ENCODE measurements at places on chromosomes 16 and 17.

DNA sequence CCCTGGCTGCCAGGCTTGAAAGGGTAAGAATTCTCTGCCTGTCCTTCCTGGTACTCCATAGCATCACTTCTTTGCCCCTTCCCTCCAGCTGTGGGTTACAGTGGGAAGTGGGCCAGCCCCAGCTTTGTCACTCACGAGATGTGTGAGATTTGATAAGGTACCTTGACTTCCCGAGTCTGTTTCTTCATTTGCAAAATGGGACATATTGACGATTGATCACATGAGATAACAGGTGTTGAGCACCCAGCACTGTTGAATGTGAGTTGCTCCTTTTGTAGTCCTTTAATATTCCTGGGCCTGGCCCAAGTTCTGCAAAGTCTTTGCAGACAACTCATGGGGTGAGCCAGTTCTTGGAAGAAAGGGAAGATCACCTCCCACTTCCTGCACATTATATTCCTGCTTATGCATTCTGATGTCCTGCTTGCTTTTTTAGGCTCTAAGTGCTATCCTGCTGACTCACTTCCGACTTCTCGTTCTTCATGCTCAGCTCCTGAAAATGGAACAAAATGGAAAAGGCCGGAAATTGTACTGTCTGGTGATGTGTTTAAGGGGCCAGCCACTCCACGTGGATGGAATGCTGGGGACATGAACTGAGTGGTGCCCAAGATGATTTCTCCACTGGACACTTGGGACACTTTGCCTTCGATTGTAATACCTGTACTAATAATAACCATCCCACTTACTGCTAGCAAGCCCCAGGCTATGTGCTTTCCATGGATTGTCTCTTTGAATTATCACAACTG, 8.3 kb upstream of the NLK start:
- peak; percentile 74 for DNase-seq

DNA sequence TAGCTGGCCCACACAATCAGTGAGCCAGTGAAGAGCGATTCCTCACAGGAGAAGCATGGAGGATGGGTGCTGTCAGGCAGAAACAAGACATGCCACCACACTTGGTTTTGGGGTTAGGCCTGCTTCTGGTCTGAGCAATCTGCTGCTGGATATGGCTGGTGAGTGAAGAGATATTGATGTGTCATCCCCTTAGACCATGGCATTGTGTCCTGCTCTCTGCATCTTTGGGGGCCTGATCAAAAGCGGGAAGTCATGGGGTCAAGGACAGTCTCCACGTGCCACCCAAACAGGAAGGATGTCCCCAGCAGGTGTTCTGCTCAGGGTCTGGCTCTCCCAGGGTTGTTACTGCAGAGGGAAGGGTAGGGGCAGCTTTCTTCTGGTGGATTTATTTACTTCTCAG, 140.7 kb downstream of the PRKCB start:
- no peak for DNase-seq

GRCh38 chr17:82245134-82246039, 16.5 kb downstream of the SLC16A3 start:
- DNase-seq, result no peak

DNA sequence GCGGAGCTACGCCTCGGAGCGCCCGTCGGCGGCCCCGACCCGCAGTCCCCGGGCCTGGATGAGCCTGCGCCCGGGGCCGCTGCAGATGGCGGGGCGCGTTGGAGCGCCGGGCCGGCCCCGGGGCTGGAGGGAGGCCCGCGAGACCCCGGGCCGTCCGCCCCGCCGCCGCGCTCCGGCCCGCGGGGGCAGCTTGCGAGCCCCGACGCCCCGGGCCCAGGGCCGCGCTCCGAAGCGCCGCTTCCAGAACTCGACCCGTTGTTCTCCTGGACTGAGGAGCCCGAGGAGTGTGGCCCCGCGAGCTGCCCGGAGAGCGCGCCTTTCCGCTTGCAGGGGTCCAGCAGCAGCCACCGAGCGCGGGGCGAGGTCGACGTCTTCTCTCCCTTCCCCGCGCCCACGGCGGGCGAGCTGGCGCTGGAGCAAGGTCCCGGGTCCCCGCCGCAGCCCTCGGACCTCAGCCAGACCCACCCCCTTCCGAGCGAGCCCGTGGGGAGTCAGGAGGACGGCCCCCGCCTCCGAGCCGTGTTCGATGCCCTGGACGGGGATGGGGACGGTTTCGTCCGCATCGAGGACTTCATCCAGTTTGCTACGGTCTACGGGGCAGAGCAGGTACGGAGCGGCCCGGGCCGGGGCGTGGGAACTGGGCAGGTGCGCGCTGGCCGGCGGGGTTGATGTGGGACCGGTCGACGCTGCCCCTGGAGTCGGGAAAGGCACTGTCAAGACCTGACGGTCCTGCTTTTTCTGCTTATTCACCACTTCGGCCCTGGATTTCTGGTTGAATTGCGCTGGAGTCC, 861 bp downstream of the RAB11FIP3 start:
- peak; percentile 24 for DNase-seq

GRCh38 chr17:2977157-2977556, 86.2 kb downstream of the OR1D5 start:
- no peak for DNase-seq

DNA sequence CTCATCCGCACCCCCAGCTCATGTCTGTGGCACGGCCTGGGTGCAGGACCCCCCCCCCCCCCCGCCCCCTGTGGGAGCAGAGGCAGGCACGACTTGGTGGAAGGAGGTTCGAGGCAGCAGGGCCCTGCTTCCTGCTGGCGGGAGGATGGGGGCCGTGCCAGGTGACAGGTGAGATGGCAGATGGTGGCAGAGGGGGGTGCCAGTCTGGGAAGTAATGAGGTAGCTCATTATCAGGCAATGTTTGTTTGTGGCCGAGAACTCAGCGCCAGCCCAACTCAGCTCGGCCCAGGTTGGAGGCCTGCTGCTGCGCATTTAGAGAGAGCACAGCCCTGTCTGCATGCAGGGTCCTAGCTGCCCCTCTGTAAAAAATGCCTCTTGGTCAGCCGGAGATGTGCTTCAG, 40.1 kb upstream of the JPH3 start:
- DNase-seq, result no peak

GRCh38 chr17:57911834-57912673, 43.2 kb downstream of the CUEDC1 start:
- DNase-seq, result no peak

GRCh38 chr16:7571366-7571765, 238.7 kb downstream of the RBFOX1 start:
- DNase-seq, result no peak

DNA sequence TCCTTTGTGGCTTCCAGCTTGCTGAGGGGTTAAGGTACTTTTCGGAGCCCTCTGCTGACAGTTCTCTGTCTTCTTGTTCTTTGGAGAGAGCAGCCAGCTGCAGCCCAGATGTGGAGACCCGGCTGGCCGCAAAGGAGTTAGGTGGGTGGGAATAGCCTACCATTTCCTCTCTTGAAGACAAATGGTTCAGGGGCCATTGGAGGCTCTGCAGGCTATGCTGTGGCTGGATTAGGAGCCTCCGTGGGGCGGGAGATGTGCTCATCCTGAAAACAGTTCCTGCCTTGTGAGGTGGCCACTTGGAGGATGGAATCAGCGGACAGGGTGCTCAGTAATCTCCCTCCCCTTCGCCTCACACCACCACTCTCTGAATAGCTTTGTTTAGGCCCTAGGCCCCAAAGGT, 30.3 kb downstream of the MEOX1 start:
- DNase-seq, result no peak

DNA sequence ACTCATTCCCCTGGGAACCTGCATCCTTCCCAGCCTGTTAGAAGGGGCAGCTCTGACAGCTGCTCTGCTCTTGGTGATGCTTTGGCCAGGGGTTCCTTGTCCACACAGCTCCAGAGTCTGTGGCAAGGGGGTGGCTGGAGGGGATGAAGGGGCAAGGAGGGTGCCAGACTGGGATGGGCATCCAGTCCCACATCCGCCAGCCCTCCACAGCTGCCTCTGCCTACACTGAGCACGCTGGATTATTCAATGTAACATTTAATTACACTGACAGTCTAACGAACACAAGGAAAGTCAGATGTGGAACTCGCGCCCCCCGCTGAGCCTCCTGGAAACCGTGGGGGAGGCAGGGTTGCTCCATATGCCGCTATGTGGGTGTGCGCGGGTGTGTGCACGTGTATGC, 101.1 kb downstream of the C16orf78 start:
- DNase-seq, result no peak

GRCh38 chr17:73396431-73397277, 84.9 kb upstream of the CDC42EP4 start:
- no peak for DNase-seq

- DNase-seq, result no peak
These were observed 2.2 kb upstream of the CMIP start for GRCh38 chr16:81442220-81442915.

All from K562 (cell line).